ENCODE measurements at places on chromosomes 4 and X. TPM values are rescaled to one million over a fixed set of nuclear protein-coding genes. Genes with fewer than 3 reads are reported as not detected.
A peak's percentile ranks its signal among the peaks of the same experiment; 100 is the strongest.

- DNase-seq, result no peak
Observed at GRCh38 chrX:128891554-128891953, 631.7 kb downstream of the SMARCA1 start.

DNA sequence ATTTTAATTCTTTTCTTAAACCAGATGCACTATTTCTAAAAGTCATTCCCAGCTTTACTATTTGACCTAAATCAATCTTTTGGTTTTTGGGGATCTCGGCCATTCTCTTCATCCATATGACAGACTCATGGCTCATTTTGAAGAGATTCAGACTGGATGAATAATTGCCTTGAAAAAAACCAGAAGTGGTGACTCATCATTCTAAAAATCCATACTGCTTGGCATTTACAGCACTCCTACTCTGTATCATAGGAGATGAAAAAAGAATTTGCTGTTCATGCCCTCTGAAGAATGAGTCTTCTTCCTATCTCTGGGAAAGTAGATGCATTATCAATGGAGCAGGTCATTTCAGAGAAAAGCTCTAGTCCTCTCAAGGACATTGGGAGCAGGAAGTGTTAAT is 220.5 kb upstream of the RPS6KA3 start:
- DNase-seq, result no peak

DNA sequence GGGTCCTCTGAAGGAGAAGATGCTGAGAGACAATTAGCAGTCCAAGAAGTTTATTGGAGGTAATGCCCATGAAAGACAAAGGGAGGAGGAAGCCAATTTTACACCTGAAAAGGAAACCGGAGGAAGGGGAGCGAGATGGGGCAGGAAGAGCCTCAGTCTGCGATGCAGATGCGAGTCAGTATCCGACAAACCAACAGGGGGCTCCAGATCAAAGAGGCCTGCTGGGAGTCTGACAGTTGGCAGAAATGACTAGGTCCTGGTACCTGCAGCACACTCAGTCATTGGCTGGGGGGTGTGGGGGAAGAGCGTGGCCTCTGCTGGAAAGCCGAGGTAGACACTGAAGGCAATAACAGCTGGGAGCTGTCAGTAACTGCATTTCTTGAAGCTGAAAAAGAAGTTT is 231.1 kb upstream of the CENPE start:
- no peak for DNase-seq

DNA sequence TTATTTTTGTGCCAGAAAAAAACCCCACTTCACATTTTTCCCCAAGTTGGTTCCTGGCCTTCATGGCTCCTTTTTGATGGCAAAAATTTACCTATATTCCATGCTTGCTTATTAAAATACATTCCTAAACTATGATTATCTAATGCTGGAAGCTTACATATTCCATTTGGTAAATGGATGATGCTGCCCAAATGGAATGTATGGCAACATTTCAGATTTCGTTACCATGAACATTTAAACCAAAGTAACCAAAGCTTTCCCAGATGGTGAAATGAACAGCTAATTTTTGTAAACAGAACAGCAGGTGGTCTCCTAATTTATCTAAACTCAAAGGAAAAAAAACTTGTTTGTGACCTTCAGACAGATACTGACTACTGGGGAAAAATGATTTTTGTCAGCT is 110.8 kb upstream of the TEX13A start:
- no peak for DNase-seq

DNA sequence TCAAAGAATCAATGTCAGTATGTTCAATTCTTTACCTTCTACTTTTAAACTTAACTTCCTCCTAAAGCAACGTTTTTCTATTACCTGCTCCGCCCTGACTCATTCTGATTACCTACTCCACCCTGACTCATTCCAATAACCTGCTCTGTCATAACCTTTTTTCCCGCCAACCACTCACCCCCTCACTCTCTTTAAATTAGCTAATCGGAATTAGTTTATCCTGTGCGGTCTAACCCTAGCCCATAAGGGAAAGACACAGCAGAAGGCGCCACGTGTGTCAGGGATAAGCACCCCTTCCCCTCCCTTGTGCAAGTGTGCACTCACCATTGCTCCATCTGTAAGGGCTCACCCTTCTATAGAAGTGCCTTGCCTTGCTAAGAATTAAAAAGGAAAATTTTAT is 64.4 kb downstream of the EIF4E start:
- no peak for DNase-seq

DNA sequence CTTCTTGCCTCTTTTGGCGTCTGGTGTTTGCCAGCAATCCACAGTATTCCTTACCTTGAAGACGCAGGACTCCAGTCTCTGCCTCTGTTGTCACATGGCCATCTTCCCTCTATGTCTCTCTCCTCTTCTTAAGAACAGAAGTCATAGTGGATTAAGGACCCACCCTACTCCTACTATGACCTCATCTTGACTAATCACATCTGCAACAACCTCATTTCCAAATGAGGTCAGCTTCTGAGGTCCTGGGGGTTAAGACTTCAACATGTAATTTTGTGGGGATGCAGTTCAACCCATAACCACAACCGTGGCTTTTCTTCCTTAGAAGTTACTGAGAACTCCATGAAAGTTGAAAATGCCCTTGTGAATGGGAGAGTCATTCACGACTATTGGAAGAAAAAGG is 23.3 kb downstream of the TLR8 start:
- no peak for DNase-seq

DNA sequence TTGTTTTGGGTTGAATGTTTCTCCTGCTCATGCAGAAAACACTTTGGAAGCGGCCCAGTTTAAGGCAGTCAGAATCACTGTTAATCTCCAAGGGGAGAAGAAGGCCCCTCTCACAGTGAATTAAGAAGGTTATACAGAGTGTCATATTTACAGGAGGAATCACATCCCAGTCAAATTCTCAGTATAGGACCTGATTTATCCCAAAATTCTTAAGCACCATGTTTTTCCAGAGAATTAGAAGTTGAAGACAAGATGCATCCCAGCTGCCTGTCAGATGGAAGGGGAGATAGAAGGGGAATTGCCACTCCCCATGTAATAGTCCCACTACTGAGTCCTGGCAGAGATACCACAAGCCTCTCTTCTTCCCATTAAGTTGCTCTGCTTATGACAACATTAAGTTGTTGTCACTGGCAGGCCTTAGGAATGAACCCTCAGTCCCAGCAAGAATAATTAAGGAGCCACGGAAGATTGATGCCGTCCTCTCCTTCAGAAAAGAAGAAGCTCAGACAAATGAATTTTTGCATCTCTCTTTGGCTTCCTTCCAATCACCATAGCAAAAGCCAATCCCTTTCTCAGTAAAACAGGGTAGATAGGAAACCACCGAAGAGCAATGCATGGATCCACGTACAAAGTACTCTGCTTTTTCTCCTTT is 138.4 kb downstream of the LDB2 start:
- DNase-seq, result no peak

GRCh38 chr4:56681158-56681852 is at the start of gene HOPX:
Gene HOPX (minus strand): TSS chr4:56681296. CDS start chr4:56657816, 23,480 bp downstream.
- DNase-seq, result peak; percentile 15

DNA sequence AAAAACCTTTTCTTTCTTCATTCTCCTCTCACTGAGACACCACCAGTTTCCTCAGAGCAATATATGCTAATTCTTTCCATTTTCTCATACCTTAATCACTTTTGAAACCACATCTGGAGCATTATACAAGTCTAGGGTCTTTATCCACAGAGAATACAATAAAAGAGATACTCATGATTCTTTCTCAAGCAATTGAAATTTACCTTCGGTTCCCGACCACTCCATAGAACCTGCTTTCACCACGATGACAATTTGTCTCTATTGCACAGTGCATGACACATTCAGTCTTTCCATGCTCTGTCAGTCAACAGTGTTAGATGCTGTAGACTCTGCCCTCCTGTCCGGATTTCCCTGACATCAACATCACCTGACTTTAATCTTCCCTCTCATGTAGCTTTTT is 409.3 kb upstream of the NWD2 start:
- no peak for DNase-seq

GRCh38 chr4:61741327-61742096 is 541.4 kb downstream of the ADGRL3 start:
- DNase-seq, result no peak

DNA sequence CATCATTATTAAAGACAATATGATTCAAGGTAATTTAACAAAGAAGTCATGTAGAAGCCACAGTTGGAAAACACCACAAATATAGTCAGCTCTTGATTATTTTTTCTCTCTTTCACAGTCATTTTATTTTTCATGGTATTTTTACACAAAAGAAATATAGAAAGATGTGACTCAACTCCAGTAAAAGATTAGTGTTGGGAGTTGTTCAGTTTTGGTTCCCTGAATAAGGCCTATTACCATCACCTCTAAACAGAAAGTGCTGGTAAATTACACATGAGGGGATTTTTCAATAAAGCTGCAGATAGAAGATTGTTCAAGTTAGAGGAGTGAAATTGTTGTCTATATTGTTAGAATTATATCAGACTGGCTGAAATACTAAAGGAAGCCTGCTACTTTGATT is 107.0 kb downstream of the DDIT4L start:
- no peak for DNase-seq

Gene AKAP14
- not detected for polyA plus RNA-seq

Gene IGFBP7
- polyA plus RNA-seq, result 1,004 TPM

Gene NPY2R
- not detected for polyA plus RNA-seq

Gene SMIM10
- polyA plus RNA-seq, result 2.0 TPM

All from endothelial cell of umbilical vein (primary cell).